ENCODE measurements at places on chromosomes 2 and 18.

GRCh38 chr2:156147594-156148330, 184.8 kb downstream of the NR4A2 start:
- no peak for DNase-seq

DNA sequence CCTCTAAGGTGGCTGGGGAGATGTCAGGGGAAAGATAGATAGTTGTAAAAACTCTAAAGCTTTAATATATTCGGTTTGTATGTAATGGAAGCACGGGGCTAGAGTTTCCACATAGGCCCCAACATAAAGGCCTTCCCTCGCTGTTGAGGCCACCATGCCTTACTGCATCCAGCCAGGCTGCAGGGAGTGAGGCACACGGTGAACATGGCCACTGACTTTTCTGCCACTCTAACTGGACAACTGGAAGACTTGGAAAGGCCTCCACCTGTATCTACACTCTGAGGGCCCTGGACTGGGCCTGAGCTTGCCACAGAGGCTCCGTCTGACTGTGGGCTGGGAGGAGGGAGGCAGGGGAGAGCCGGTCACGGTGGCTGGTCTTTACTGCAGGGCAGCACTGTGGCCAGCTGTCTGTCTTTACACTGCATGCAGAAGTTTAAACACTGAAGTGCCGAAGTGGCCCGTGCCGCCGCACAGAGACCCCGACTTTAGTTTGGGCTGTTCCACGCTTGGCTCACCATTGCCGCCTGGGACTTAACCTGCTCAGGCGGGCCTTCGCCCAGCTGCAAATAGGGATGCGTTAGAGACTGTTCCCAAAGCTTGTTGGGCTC, 66.7 kb downstream of the EMILIN2 start:
- no peak for DNase-seq

DNA sequence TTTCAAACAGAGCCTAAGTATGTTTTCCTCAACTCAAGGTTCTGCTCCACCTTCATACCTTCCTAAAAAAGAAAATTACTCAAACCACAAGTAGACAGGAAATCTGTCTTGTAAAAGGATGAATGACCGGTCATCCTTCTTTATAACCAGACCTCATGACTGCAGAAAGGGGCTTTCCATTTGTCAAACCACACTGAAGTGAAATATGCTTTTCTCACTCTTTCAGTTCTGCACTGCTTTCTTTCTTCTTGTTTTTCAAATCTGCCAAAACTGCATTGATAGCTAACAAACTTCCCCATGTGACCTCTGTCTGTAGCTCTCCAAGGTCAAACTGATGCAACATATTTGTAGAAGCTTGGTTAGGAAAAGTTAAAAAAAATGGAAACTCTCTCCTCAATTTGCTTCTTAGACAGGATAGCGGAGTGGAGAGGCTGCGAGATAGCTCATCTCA, 308.9 kb upstream of the CCDC68 start:
- no peak for DNase-seq

GRCh38 chr2:174535083-174535482, 48.3 kb upstream of the GPR155 start:
- no peak for DNase-seq

- DNase-seq: no peak
Observed at GRCh38 chr2:128643221-128644065, 324.8 kb upstream of the HS6ST1 start.

DNA sequence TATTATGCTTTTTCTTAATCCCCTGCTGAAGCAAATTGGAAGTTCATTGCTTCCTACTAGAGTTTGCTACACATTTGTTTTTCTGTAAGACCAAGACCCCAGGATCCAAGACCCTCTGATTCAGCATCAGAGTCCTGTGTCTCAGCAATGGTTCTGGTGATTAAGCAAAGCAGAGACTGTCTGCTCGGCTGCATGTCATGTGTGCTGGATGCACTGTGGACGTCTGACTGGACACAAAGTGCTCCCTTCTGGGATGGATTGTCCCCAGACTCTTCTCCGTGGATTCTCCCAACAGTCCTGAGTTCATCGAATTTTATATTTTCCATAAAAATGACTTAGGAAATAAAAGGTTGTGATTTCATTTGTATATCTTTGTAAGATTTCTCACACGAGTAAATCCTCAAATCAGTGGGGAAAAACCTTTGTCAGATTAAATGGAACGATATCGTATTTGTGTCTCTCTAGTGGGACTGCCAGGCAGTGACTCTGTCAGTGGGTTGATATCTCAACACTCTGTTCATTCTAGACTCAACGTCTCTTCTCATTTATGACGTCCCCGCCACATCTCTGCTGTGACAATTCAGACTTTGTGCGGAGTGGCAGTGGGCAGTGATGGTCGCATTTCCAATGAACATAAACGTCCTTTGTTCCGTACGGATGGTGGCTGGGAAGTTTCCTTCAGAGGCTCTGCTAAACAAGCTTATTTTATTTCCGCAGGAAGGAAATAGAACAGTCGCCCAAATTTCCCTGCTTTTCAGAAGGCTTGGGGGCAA, 58.6 kb downstream of the NCAPH start:
- no peak for DNase-seq

DNA sequence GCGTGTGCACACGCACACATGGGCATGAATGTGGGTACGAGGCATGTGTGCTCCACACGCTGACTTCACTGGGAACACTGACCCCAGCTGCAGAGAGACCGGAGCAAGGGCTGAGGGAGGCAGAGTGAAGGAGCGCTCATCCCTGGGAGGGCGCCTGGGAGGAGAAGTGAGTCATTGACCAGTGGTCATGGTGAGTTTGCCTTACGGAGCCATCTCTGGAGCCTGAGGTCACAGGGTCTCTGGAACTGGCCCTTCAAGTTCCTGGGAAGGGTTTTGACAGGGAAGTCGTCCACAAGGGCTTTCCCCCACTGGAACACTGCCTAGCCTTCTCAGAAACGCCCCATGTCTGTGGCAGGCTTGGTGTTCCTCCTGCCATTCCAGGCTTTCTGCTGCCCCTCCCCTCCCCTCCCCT, 14.3 kb upstream of the TMEM185B start:
- DNase-seq: no peak

- no peak for DNase-seq
Observed at GRCh38 chr2:74045454-74045853, 60.7 kb downstream of the TET3 start.

- DNase-seq: no peak
Observed at GRCh38 chr2:197149546-197149945, 161.0 kb downstream of the ANKRD44 start.

GRCh38 chr2:62014102-62014501, 108.6 kb downstream of the COMMD1 start:
- no peak for DNase-seq

DNA sequence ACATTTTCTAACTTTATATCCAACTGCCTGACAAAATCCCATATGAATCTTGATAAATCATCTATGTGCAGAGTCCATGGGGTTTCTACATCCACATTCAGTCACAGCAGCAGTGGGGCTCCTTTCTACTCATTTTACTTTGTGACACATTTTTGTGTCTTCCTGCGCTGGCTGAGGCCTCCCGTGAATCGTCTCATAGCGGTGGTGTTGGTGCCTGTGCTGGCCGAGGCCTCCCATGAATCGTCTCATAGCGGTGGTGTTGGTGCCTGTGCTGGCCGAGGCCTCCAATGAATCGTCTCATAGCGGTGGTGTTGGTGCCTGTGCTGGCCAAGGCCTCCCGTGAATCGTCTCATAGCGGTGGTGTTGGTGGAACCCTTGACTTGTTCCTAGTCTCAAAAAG, 17.0 kb downstream of the SNED1 start:
- DNase-seq: no peak

DNA sequence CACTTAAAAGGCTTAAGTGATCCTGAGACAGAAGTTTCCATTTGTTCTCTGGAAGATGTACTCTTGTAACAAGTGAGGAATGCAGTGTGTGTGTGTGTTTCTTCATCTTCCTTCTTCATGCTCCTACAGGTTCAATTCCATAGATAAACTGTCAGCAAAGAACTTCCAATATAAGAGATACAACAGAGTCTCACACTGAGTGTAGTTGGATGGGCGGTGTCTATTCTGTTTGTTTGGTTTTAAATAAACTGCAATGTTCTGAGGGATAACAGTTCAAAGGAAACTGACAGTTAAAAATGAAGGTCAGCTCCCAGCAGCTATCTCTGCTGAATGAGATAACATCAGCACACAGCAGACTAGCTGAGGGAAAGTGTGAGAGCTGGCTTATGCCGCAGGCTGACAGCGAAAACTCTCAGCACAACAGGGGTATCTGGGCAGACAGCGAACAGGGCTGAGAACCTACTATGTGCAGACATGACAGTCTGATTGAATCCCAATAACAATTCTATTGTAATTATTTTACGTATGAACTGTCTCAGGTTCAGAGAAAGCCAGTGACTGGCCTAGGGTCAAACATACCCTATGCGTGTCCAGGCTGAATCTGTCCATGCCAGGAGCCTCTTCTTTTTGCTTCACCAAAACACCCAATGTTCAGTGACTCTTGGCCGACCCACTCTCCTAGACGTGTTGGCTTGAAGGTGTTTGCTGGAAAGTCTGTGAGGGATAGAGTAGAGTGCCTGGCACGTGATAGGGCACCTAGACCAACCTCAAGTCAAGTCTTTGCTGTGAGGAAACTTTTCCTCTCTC, 201.9 kb upstream of the TRIB2 start:
- no peak for DNase-seq

- DNase-seq: no peak
Observed at GRCh38 chr2:210667711-210668110, 111.3 kb downstream of the CPS1 start.

GRCh38 chr2:234690569-234691213, 193.8 kb upstream of the ARL4C start:
- DNase-seq: no peak

DNA sequence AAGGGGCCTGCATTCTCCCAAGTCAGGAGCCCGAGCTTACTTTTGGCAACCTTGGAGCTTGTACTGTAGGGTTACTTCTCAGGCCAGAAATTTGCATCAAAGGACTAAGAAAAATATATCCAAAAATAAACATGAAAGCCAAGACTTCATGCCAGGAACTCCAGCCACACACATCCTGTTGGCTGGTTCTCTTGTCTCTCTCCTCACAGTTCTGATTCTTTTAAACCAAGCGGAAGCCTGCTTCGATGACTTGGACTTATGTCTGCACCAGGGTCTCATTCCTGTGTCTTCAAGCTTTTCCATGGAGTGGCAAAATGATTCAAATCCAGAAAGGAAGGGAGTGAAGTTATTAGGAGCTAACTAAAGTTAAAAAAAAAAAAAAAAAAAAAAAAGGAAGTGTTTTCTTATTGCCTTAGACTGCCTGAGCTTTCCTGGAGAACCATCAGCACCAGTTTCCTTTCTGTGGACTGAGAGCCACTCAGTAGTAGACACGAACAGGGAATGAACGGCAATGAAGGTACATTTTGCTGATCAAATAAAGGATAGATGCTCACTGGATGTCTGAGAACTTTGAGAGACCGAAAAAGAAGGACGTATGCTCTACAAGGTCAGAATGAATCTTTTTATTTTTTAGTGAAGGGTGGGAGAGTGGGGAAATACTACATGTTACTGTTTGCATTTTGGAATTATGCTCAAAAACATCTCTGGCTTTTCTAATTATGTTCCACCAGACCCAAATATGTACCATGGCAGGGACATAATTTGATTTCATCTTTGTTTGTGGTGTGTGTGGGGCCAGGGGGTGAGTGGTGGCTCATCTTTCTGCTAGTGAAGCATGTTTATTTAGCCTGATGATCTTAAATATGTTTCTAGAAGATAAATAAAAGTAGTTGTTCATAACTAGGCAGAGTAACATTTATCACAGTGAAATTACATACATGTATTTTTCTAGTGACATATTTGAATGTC, 86.0 kb downstream of the RAPGEF4 start:
- no peak for DNase-seq

DNA sequence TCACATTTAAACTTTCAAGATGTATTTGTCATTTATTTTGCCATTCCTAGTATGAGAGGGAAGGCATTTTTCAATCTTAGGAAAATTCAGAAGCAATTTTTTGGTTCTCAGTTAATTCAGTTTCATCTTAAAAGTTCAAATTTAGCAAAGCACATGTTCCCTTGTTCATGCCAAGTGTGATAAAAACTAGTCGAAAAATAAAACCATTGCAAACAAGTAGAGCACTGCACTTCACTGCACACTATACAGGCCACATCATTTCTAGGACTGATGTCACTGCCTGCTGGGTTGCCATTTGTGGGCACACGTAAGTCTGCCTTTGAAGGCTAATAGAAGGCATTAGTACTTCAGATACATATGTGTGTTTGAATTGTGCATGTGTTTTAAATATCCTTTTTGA, 14.3 kb downstream of the TBR1 start:
- no peak for DNase-seq

GRCh38 chr2:217993817-217994463, 8.9 kb downstream of the TNS1 start:
- DNase-seq: peak; percentile 47

- no peak for DNase-seq
Observed at GRCh38 chr18:21456428-21457178, 143.9 kb downstream of the ESCO1 start.

- no peak for DNase-seq
Observed at GRCh38 chr2:13652531-13653313, 936.0 kb downstream of the TRIB2 start.
